KG1 (cell line): ENCODE measurements at places on chromosomes 12 and 14.

GRCh38 chr12:19826980-19827550 lies 387.8 kb downstream of the AEBP2 start:
- DNase-seq = no peak

- no peak for DNase-seq
Observed at GRCh38 chr12:52752516-52752915, 24.6 kb downstream of the KRT76 start.

DNA sequence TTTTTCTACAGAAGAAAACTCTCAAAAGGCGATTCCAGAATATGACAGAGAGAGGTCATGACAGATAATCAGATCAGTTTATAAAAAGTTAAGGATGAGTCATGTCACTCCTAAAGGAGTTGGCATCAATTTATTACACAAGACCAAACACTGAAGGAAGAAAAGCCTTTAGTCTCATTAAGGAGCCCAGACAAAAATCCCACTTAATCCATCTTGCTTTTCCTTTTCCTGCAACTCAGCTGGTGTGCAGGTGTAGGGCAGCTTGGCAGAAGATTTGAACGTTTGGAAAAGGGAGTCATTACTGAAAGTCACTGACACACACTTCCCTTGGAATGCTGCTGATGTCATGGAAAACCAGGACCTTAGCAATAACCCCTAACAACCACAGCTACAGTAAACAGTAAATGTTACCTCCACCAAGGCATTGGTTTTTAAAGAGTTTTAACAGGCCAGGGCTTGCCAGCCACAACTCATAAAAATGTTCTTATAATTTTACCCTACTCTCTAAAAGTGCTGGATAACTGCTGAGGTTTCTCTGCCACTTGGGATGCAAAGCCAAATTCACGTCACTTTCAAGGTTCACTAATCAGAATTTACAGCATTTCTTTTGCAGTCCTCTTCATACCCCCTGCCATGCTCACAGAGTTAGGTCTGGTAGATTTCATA lies 320.6 kb downstream of the RAD51B start:
- DNase-seq = no peak

DNA sequence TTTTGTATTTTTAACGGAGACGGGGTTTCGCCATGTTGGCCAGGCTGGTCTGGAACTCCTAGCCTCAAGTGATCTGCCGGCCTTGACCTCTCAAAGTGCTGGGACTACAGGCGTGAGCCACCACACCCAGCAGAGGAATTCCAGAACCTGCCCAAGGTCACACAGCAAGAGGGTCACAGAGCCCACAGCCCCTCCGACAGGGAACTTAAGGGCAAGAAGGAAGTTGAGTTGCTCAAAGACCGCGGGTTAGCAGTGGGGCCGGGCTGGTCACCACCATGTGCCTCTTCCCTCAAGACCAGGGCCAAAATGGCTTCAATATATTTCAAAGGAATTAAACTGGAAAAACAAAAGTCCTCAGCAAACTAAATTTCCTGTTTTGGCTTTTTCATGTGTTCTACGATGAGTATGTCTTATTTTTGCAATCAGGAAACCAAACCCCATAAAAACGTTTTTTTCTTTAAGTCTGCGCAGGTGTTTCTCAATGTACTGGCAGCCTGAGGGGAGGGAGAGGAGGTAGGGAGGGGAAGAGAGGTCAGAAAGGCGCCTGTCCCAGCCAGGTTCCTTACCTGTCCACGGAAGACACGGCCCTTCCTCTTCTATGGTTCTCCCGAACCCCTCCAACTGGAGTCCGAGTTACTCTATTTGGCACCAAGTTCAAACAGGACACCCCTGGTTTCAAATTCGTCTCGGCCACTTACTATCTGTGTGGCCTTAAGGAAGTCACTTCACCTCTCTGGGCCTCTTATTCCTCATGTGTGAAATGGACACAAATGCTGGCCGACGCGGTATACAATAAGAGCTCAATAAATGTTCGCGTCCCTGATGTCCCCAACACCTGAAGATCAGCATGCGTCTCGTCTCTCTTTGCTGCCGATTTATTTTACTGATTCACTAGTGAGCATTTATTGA lies 778 bp downstream of the SLC8B1 start:
- DNase-seq = no peak

- DNase-seq = no peak
Observed at GRCh38 chr14:51205486-51205885, 34.6 kb upstream of the TMX1 start.

- no peak for DNase-seq
Observed at GRCh38 chr14:103155826-103156394, 32.6 kb downstream of the TNFAIP2 start.

DNA sequence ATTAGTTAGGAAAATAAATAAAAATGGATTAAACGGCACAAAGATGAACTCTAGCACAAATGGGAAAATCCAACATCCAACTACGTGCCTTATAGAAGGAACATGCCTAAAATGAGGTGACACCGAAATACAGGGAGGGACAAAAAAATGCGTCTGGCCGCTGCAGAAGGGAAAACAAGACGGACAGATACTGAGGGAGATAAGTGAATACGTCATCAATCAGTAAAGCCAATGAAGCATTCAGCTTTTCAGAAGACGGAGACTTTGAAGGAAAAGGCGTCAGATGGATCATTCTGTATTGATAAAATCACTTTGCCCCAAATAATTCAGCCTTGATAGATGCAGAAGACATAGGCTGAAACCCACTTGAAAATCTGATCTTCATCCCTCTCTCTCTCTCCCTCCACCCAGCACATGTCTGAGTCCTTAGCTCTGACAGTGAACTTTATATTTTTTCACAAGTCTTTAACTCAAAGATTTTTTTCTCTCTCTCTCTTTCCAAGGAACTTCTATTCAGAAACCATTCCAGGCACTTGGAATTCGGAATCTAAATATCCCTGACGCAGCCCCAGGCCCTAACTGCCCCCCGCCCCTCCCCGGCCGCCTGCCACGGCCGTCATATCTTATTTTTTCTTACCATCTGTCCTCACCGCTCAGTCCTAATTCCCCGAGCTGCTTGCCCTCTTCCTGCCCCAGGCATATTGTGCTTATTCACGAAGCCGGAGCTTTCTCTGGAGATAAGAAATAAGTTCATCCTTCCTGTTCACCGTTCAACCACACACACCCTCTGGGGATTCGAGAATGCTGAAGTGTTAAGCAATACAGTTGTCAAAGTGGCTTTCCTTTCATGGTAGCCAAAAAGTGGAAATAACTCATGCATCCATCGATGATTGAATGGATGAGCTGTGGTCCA lies 35.5 kb upstream of the RFLNA start:
- DNase-seq = peak; percentile 61

DNA sequence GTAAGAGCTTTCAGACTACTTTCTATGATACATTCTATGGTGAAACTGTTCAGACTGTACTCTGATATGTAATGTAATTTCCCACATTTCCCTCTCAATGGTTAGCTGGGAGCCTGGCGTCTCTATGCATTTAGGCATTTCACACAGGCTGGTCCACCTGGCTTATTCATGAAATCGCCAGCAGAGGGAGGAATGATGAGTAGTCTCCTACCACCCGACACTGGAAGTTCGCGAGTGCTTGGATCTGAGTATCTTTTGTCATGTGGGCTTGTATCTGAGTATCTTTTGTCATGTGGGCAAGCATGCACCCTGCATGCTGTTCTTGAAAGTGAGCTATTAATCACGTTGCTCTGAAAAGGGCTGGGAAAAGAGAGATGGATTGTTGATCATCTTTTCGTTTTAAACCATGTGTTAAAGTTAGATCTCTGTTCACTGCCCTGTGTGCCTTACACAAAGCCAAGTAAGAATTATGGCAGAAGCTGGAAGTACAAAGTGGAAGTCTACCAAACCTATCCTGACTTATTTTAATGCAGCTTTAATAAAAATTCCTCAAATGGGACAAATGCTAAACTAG lies 235.0 kb downstream of the ATP23 start:
- no peak for DNase-seq

GRCh38 chr12:58629376-58629775 lies 290.9 kb downstream of the LRIG3 start:
- DNase-seq = no peak

GRCh38 chr14:101110729-101111619 lies 207.5 kb upstream of the RTL1 start:
- DNase-seq = no peak

DNA sequence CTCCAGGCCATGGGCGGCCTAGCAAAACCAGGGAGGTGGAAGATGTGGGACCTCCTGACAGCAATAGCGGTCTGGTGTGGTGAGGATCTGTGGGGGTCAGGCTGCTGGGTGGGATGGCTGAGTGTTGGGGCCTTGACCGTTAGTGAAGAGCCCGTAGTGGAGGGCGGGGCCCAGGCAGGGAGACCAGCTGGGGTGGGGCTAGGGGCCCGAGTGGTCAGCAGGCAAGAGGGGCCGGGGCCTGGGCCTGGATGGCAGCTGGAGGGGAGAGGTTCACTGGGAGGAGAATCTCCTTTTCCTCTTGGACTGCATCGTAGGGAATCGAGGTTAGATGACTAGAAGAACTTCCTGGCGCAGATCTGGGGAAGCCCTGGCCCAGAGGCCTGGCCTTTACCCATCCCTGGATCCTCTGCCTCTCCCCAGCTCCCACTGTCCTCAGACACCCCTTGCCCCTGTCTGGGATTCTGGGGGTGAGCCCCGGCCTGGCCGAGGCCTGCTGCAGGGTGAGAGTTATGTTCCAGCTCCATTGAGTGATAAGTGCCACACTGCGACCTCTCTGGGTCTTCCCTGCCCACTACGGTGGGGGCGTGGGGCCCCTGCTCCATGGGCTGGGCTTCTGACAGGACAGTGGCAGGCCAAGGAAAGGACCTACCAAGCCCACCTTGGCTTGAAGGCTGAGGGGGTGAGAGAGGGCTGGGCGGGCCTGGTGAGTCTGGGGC lies 47.1 kb downstream of the KRT80 start:
- DNase-seq = no peak

DNA sequence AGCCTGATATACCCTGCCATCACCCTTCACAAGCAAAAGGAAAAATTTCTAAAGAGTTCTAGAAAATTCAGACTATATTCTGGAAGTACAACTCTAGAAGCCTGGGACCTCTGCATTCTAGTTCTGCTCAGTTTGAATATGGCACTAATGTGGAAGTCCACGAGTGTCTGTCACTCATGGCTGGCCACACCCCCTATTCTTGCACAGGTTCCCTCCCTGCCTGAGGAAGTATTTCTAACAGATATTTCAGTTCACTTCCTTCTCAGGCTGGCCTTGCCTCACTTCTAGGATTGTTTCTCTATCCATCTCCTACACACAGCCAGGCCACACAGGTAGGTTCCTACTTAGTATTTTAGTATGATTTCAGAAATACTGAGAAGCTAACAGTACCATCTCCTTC lies 67.4 kb downstream of the PHLDA1 start:
- peak; percentile 75 for DNase-seq

GRCh38 chr12:57476162-57476992 lies 3.3 kb downstream of the ARHGAP9 start:
- peak; percentile 51 for DNase-seq

DNA sequence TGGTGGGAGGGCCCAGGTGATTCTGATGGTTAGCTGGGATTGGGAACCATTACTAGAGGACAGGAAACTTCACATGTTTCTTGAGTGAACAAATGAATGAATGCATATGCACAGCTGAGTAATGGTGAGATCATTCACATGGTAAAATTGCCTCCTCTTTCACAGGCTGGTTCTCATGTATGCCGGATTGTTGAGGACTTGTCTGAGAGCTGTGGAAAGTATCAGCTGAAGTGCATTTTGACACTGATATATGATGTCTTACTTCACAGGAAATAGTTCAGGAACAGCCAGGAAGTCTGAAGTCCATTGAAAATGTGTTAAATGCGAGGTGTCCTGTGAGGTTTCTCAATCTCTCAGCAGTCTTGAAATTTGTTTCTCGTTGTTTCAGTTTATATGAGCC lies 77.6 kb upstream of the DACT1 start:
- no peak for DNase-seq

GRCh38 chr12:7122811-7123769 lies 5.6 kb downstream of the RBP5 start:
- DNase-seq = no peak

DNA sequence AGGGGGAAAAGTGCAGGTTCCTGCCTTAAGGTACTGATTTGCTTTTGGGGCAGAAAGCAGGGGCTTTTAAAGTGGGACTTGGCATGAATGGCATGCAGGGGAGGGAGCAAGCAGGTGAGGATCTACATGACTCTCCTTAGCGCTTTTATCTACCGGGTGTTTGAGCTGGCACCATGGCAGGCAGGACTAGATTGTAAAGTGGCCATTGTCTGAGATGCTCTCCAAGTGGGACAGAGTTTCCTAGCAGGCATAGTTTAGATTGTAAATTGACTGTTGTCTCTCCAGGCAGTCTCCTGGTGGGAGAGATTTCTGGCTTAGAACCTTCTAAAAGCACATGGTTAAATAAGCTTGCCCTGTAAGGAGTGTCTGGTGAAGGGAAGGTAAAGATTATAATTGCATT lies 5.3 kb upstream of the DICER1 start:
- no peak for DNase-seq

- no peak for DNase-seq
Observed at GRCh38 chr12:125208942-125209341, 143.7 kb downstream of the AACS start.

DNA sequence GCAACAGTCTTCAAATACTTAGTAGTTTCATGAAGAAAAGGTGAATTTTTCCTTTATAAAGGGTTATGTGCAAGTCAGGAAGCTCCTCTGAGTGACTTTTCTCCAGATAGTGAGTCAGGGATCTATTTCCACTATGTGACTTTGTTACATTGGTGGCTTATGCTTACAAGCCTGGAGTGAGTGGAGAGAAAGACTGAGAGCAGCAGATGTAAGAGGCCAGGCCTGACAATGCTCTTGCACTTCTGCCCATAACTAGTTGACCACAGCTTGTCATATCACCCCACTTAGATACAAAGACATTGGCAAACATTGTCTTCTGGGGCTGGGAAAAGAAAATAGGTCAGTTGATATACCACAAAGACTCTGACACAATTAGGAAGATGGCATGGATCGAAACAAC lies 236.5 kb downstream of the PDZRN4 start:
- DNase-seq = no peak

DNA sequence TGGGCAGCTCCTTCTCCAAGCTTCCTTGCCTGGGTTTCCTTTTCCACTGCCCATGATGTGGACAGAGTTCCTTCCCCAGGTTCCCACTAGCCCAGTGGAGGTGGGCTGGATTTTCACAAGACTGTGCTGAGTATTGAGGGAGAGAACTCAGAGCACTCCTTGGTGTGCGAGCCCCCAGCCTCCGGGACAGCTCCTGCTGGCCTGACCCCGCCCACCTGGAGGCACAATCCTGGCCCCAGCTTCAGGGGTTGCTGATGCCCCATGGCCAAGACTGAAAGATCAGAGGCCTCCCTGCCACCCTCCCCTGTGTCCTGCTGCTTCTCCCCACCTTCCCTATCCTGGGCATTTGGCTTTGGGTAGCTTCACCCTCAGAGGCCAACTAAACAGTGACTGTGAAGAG lies 7.7 kb downstream of the KCNH3 start:
- DNase-seq = no peak

DNA sequence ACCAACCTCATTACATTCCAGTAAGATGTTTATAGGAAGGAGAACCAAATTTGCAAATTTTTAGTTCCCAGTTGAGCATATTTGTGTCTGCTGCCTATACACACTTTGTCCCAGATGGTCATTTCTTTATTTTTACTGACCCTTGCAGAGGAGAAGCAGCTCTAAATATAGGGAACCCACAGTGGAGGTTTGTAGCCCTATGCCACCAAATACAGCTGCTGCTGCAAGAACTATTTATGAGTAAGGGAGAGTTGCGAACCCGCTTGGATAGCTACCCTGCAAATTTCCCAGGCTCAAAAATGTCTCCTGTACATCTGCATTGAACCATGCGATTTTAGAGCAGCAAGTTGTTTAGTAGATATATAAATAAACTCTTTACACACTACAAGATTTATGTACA lies 48.2 kb downstream of the NAV3 start:
- no peak for DNase-seq

GRCh38 chr12:130847112-130847511 lies 8.1 kb upstream of the STX2 start:
- DNase-seq = no peak
